ENCODE measurements at places on chromosomes 1 and 21. TPM values are rescaled to one million over a fixed set of nuclear protein-coding genes. Genes with fewer than 3 reads are reported as not detected.

The UBAP2L gene
- 153 TPM for total RNA-seq

The KLHL17 gene
- 18.7 TPM for total RNA-seq

The NMNAT2 gene
- total RNA-seq: 0.51 TPM

The MMP23B gene
- total RNA-seq: 7.3 TPM

The C4BPA gene
- total RNA-seq: 0.33 TPM

The SAMD13 gene
- total RNA-seq: 2.6 TPM
